ENCODE measurements at places on chromosomes 5 and 9. TPM values are rescaled to one million over a fixed set of nuclear protein-coding genes. Genes with fewer than 3 reads are reported as not detected.
A peak's percentile ranks its signal among the peaks of the same experiment; 100 is the strongest.

The CYFIP2 gene
- 123 TPM for total RNA-seq

The SEMA4D gene
- 172 TPM for total RNA-seq

- no peaks in the 10 kb centered on the region for H3K27me3 ChIP-seq
- H3K36me3 ChIP-seq, result no peaks in the 10 kb centered on the region
- H3K27ac ChIP-seq, result peak overlapping the region; percentile 15
- peaks cover 3% of the 10 kb centered on the region for H3K4me1 ChIP-seq
- DNase-seq, result peak; percentile 91
- no peak overlapping the region for H3K4me3 ChIP-seq
Observed at GRCh38 chr9:89388084-89388867, 70.0 kb downstream of the SECISBP2 start.

DNA sequence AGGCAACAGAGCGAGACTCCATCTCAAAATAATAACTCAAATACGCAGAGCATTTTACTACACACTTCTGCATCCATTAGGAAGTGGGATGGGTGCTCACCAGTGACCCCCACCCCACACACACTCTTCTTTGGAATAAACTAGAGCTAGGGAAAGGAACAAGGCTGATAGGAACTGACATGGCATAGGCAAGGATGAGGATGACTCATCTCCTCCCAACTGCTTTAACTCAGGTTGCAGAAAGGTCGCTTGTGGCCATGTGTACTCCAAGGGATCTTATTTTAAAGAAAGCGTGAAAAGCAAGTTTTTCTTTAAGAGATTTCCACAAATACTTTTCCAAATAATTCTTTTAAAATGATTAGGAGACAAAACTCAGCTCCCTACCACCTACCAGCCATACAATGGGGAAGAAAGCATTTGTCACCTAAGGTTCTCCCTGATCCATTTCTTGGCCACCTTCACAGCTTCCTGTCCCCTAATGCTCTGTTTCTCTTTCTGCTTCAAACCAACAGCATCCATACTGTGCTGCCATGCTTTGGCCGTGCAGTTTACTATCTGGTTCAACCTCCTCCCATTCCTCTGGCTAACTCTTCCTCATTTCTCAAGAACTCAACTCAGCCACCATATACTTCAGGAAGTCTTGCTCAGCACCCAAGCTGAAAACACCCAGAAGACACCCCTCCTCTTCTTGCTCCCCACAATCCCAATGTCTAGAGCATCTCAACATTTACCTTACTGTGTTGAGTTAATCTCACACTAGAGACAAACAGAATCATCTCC, 211.9 kb downstream of the ACTL7B start:
- no peak overlapping the region for H3K27ac ChIP-seq
- no peak for DNase-seq
- H3K4me3 ChIP-seq, result no peak overlapping the region
- H3K27me3 ChIP-seq, result no peaks in the 10 kb centered on the region
- no peaks in the 10 kb centered on the region for H3K36me3 ChIP-seq

DNA sequence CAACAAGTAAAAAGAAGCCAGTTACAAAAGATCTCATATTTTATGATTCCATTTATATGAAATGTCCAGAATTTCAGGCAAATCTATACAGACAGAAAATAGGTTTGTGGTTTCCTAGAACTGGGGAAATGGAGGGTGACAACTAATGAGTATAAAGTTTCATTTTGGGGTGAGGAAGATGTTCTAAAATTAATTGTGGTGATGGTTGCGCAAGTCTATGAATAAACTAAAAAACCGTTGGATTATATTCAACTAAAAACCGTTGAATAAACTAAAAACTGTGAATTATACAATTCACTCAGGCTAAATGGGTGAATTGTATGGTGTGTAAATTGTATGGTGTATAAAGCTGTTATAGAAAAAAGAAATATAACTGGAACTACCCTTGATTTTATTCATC, 47.6 kb downstream of the ADAMTS6 start:
- H3K27ac ChIP-seq, result no peak overlapping the region
- no peaks in the 10 kb centered on the region for H3K27me3 ChIP-seq
- no peaks in the 10 kb centered on the region for H3K36me3 ChIP-seq
- no peak overlapping the region for H3K4me3 ChIP-seq
- DNase-seq, result no peak

DNA sequence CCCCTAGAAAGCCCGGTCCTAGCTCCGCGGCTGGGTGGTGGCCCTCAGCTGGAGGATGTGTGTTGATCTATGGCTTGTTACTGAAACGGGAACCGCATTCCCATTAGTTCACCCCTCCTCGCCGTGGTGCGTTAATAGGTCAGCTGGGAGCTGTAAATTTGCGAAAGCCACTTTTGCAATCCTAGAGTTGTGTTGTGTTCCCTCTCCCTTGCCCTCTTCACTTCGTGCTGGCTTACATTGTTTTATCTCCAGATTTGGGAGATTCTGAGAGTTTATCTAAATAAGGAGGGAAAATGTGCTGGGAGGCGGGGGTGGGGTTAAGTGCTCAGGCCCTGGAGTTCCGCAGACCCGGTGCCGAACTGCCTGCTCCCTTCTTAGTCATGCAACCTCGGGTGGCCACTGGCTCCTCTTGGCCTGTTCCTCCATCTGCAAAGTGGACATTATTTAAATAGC, 62.8 kb downstream of the HMCN2 start:
- H3K27me3 ChIP-seq, result peaks cover 5% of the 10 kb centered on the region
- H3K4me3 ChIP-seq, result no peak overlapping the region
- H3K4me1 ChIP-seq, result no peaks in the 10 kb centered on the region
- H3K27ac ChIP-seq, result peak overlapping the region; percentile 26

DNA sequence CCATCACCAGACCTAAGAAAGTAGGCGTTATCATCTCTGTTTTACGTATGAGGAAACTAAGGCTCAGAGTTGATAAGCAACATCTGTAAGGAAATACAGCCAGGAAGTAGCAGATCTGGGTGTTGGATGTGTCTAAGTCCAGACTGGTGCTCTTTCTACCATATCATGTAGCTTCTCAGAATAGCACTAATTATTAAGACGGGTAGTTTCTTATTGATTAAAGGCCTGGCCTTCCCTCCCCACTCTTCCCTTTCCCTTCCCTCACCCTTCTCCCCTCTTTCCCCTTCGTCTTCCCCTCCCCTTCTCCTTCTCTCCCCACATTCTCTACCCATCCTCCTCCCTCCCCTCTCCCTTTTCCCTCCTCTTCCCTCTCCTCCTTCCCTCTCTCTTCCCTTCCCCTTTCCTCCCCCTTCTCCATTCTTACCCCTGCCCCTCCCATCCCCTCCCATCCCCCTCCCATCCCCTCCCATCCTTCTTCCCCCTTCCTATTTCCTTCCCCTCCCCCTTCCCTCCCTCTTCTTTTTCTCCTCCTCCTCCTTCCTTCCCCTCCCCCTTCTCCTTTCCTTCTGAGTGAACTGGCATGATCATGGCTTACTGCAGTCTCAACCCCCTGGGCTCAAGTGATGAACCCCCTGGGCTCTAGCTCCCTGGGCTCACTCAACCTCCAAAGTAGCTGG, 79.4 kb downstream of the SNX24 start:
- no peaks in the 10 kb centered on the region for H3K36me3 ChIP-seq
- no peaks in the 10 kb centered on the region for H3K4me1 ChIP-seq
- no peak overlapping the region for H3K27ac ChIP-seq
- H3K4me3 ChIP-seq, result no peak overlapping the region
- no peaks in the 10 kb centered on the region for H3K27me3 ChIP-seq

- no peak overlapping the region for H3K4me3 ChIP-seq
- no peaks in the 10 kb centered on the region for H3K36me3 ChIP-seq
- H3K27me3 ChIP-seq, result no peaks in the 10 kb centered on the region
- no peak for DNase-seq
- peaks cover 24% of the 10 kb centered on the region for H3K4me1 ChIP-seq
Observed at GRCh38 chr9:125180876-125181275, 8.7 kb downstream of the PPP6C start.

GRCh38 chr9:127928676-127929624, 1.6 kb downstream of the PIP5KL1 start:
- no peak overlapping the region for H3K27ac ChIP-seq
- H3K36me3 ChIP-seq, result no peaks in the 10 kb centered on the region
- DNase-seq, result no peak
- no peak overlapping the region for H3K4me3 ChIP-seq
- peaks cover 67% of the 10 kb centered on the region for H3K4me1 ChIP-seq

DNA sequence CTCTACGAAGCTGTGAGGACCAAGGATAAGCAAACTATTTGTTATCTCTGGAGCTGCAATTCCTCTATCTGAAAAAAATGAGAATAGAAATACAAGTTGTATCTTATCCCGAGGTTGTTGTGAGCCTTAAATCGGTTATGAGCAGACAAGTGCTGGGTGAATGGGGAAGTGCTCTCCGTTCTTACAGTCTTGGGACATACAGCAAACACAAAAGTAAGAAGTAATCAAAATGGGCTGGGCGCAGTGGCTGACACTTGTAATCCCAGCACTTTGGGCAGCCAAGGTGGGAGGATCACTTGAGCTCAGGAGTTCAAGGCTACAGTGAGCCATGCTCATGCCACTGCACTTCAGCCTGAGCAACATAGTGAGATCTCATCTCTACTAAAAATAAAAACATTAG, 31.7 kb downstream of the ITK start:
- no peaks in the 10 kb centered on the region for H3K27me3 ChIP-seq
- peaks cover 85% of the 10 kb centered on the region for H3K4me1 ChIP-seq
- DNase-seq, result no peak

- H3K36me3 ChIP-seq, result no peaks in the 10 kb centered on the region
- H3K4me1 ChIP-seq, result peaks cover 54% of the 10 kb centered on the region
- H3K4me3 ChIP-seq, result peak overlapping the region; percentile 37
- DNase-seq, result peak; percentile 86
Observed at GRCh38 chr9:129320575-129321285, 142.7 kb upstream of the IER5L start.
